ENCODE measurements at places on chromosomes 3 and 15.
A peak's percentile ranks its signal among the peaks of the same experiment; 100 is the strongest.

DNA sequence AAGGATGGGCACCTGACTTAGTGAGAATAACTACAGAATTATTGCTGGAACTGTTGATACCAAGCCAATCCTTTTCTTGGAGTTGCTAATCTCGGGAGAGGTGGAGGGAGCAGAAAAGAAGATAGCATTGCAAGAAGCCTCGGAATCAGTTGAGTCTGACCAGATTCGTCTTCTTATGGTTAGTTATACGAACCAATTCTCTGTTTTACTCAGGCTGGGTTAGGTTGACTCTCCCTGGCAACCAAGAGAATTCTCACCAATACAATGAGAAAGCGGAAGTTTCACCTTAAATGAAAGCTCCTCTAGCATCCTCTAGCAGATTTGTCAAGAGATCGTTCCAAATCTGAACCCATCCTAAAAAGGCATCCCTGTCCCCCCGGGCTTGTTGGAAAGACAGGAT, 43.5 kb upstream of the UBE2E1 start:
- no peak for DNase-seq

GRCh38 chr3:20068512-20069177, 28.4 kb downstream of the KAT2B start:
- DNase-seq: no peak

DNA sequence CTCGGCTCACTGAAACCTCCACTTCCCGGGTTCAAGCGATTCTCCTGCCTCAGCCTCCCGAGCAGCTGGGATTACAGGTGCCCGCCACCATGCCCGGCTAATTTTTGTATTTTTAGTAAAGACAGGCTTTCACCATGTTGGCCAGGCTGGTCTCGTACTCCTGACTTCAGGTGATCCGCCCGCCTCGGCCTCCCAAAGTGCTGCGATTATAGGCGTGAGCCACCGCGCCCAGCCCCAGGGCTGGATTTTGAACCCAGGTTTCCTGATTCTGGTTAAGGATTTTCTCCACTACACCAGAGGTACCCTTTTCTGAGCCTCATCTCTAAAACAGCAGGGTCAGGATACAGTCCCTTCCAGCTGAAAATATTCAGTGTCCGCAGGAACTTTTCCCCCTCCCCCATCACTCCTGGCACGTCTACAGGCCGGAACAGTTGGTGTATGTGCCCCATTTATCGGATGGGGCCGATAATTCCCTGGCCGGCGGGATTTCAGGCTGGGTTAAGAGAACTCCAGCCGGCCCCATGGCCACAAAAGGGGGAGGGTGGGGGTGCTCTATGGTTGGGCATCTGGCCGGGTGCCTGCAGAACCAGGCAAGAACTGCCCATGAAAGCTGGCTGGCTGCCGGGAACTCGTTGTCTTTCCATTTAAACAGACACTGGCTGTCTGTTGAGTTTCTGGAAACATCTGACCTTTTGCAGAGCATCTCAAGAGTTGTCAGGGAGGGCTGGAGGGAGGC, 26.8 kb upstream of the SEMA4B start:
- peak; percentile 96 for DNase-seq

GRCh38 chr3:66195347-66195783, 25.4 kb upstream of the SLC25A26 start:
- DNase-seq: peak; percentile 67

- DNase-seq: peak; percentile 48
Measured at GRCh38 chr3:46427916-46428833, 21.1 kb downstream of the CCRL2 start.

GRCh38 chr3:73215901-73216300, 154.4 kb downstream of the EBLN2 start:
- no peak for DNase-seq

GRCh38 chr3:29335943-29336342, 55.1 kb downstream of the RBMS3 start:
- no peak for DNase-seq

- peak; percentile 81 for DNase-seq
Measured at GRCh38 chr3:13012221-13012691, 61.0 kb downstream of the IQSEC1 start.

GRCh38 chr15:22981051-22981840, 1.1 kb upstream of the CYFIP1 start:
- DNase-seq: no peak

DNA sequence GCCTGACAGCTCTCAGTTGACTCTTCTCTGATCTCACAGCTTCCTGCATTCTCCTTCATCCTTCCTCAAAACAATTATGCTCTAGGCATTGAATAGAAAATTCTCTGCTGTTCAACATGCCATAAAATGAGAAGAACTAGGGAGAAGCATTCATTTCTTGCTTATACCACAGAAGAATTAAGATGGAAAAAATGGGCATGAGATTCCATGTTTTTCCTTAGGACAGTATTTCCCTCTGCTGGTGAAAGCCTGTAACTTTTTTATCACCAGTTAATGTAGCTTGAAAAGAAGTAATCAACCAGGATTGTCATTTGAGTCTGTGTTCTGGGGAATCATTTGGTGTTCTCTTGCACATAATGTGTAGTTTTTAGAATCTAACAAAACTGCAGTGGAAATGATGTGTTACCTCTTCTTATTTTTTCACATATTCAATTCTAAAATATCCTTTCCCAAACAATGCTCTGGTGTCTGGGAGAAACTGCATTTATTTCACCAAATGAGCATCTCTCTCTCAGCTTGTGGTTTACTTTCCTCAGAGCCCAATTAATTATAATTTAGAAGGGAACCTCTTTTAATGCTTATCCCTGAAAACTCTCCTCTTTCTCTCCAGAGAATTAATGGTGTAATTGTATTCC, 92.8 kb upstream of the DCBLD2 start:
- DNase-seq: peak; percentile 73

DNA sequence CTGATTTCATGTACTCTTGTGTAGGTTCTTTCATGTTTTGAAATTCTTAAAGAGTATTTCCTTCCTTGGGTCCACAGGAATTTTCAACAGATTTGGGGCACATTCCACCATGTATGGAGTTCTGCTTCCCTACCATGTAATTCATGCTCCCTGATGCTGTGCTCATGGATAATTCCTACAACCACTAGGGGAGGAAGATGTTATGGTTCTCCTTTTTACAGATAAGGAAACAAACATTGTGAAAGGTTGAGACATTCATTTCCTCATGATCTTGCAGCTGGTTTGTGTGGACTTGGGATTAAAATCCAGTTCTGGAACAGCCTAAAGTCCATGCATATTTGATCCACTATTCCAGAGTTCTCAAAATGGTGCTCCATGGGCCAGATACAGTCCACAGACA, 174.9 kb upstream of the FRMD4B start:
- DNase-seq: no peak

DNA sequence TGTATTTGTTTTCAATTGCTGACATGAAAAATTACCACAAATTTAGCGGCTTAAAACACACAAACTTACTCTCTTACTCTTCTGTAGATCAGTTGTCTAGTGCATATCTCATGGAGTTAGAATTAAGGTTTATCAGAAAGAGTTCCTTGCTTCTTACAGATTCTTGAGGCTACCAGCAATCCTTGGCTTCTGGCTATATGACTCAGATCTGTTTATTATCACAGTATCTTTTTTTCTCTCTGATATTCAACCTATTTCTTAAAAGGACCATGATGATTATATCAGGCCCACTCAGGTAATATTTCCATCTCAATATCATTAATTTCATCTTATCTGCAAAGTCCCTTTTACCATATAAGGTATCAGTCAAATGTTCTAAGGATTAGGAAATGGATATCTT, 263.5 kb upstream of the BCHE start:
- no peak for DNase-seq

GRCh38 chr3:67248726-67249125, 250.6 kb downstream of the KBTBD8 start:
- no peak for DNase-seq

DNA sequence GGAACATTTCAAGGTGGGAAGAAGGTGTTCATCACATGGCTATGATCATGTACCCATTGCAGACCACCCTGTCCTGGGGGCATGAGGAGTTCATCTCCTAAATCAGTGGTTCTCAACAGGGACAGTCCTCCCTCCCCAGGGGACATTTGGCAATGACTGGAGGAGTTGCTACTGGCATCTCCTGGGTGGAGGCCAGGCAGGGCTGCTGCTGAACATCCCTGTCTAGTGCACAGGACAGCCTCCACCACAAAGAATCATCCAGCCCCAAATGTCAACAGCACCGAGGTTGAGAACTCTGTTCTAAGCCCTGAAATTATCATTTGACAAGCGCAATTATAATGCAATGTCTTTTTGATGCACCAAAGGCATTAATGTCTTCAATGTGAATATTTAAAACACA, 4.4 kb upstream of the DNAJB8 start:
- DNase-seq: no peak

GRCh38 chr3:56883828-56884227, 82.1 kb upstream of the ARHGEF3 start:
- DNase-seq: no peak

DNA sequence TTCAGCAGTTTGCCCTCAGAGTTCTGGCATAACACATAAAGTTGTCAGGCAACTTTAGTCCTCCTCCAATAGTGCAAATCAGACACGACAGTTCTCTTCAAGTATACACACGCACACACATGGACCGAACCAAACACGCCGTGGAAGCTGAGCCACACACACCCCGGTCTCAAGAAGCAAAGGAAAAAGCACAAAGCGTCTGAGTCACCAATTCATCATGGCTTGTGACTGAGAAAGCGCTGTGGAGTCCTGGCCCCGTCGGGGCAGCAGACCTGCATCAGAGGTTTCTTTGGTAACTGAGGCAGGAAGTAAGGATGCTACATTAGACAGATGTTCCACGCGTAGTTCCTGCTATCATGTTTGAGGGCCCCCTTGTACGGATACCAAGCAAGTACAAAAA, 85.7 kb downstream of the VGLL4 start:
- DNase-seq: no peak

- no peak for DNase-seq
Measured at GRCh38 chr3:194984622-194985021, 286.3 kb downstream of the XXYLT1 start.

GRCh38 chr3:187744169-187745151, 808 bp downstream of the BCL6 start:
- peak; percentile 70 for DNase-seq

DNA sequence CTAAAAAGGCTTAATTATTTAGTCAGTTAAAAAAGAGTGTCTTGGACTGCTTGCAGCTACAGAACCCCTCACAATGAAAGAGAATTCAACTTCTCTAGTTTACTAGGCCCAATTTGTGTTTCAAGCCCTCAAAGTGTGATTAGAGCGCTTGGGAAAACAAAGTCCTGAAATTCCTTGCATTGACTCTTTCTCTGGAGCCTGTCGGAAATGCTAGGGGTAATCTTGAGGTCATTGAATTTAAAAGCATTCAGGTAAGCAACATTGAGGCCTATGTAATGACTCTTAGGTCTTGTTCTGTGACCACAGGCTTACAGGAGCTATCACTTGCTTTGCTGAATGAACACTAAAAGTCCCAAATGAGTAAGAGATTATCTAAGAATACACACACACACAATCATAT, 186.0 kb downstream of the NLGN1 start:
- no peak for DNase-seq

DNA sequence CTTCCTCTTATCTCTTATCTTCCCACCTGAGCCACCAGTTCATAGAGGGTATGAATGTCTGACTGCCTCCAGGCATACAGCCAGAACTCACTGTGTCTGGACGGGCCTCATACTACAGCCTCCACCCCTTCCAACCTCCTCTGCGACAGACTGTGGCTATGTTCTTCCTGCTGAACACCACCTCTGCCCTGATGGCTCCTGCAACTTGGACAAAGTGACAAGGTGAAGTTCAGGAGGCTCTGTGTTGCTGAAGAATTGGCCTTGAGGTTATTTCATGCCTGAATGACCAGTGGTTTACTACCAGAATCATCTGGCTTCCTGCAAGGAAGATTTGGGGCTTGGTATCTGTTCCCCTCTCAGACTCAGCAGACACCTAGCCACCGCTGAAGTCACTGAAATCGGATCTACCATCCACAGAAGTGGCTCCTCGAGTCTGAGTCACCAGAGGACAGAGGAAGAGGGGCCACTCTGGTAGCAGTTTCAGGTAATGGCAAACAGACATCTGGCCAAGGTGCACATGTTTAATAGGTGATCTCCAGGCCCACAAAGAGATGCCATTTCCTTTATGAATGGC, 14.2 kb upstream of the ULK3 start:
- no peak for DNase-seq

- DNase-seq: no peak
Measured at GRCh38 chr15:50148362-50148963, 29.4 kb upstream of the ATP8B4 start.

DNA sequence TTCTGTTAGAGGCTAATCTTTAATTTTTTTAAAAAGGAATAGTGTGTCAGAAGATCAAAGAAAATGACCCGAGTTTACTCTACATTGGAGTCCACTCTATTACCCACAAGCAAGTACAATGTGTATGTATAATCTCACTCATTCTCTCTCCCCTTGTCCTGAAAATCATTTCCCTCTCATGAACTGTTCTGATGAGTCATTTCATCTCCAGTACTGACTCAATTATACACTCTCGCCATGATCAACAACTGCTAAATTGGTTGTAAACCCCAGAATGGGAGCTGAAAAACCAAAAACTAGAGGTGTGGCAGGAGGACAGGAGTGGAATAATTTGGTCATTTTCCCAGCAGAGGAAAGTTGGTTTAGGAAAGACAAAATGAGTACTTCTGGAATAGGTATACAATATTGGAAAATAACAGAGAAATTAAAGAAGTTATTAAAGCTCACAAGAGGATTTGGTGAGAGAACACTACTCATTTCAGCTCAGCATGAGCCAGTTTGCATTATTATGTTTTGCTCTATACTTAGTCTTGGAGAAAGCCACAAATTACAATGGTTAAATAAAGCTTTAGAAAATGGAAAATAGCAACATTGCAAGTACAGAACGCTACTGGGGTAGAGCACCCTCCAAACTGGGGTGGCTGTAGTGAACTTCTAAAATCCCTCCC, 144.3 kb upstream of the PFN2 start:
- no peak for DNase-seq

DNA sequence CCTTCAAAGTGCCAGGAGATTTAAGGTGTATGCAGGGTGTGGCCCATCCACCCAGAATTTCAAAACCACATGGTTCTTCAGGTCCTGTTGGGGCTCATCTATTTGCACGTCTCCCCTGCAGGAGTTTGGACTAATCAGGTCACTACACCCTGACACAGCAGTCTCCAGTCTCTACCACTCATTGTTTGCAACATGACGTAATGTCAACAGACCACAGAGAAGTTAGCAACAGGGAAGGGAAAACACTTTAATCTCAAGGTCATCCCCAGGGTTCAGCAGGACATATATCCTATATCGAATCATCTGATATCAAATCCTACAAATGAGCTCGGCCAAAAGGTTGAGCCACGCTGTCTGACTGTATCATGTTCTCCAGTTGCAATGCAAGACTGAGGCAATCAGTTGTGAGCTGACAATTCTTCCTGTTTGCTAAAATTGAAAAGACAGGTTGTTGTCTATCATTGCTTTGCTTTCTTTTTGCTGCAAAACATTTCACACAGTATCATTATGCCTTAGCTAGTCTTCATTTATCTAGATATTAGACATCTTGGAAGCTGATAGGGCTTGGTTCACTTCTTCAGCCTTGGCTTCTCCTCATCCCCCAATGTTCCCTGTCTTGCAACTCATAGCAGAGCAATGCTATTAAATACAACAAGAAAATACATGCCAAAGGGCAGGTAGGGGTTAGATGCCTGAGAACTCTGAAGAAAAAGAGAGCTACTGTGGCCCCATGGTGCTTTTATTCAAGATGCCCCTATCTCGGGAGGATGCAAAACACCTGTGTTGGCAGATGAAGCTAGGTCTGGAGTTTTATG, 13.4 kb upstream of the LEKR1 start:
- DNase-seq: no peak

Measured in pons (tissue), 1 donor.